ENCODE measurements at places on chromosomes 5 and 9. TPM values are rescaled to one million over a fixed set of nuclear protein-coding genes. Genes with fewer than 3 reads are reported as not detected.

Gene TXN
- 336 TPM for total RNA-seq

DNA sequence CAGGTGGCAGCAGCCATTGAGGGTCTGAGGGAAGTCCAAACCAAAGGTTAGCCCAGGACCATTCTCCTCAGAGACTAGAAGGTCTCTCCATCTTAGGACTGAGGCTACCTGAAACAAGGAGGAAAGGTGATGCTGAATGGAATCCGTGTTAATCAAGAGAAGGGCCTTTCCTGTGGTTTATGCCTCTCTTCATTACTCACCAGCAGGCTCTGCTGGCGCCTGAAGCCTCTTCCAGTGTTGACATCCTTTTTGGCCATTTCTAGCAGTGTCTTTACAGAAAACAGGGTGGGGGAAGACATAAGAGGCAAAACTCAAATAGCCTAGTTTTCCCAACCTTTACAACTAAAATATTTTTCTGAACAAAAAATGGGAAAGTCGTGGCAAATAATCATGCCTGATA is 98.0 kb downstream of the ENC1 start:
- H3K4me3 ChIP-seq = no peak overlapping the region
- no peaks in the 10 kb centered on the region for H3K27me3 ChIP-seq
- no peak overlapping the region for H3K27ac ChIP-seq

Gene PCDHB10
- total RNA-seq = 3.9 TPM

Gene IL7R
- 0.61 TPM for total RNA-seq

- no peak overlapping the region for H3K27ac ChIP-seq
- DNase-seq = no peak
- peaks cover 4% of the 10 kb centered on the region for H3K4me1 ChIP-seq
- H3K36me3 ChIP-seq = no peaks in the 10 kb centered on the region
- no peaks in the 10 kb centered on the region for H3K27me3 ChIP-seq
- no peak overlapping the region for H3K4me3 ChIP-seq
Observed at GRCh38 chr5:160773646-160774410, 78.2 kb downstream of the ATP10B start.

DNA sequence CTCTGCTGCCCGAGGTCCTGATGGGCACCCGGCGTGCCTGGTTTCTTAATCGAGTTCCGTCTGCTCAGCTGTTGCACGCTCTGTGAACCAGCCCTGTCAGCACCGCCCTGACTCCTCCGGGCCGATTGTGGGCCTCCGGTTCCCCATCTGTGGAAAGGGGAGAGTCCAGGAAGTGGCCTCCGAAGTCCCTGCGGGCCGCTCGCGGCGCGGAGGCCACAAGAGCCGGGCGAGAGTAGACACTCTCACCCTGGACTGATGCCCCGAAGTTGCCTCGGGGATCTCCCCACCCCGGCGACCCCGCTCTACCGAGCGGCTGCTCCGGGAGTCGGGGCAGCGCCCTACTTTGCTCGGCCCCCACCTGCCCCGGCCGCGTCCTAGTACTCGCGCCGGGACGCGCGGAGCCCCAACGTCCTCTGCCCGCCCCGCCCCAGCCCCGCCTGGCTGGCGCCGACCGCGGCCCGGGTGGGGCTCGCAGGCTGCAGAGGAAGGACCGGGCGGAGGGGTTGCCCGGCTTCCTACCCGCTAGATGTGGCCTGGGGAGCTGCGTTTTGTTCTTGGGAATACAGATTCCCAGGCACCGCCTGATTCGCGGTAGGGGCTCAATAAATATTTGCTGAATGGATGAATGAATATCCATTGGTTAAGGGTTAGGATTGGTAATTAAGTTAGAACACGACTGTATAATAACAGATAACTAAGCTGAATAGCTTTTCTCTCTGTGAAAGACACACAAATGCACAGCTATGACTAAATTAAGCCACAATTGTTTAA is 935 bp upstream of the ZNF367 start:
- peak; percentile 82 for DNase-seq
- no peaks in the 10 kb centered on the region for H3K27me3 ChIP-seq
- H3K4me3 ChIP-seq = peak overlapping the region; percentile 83
- peak overlapping the region; percentile 91 for H3K27ac ChIP-seq
- H3K4me1 ChIP-seq = peaks cover 11% of the 10 kb centered on the region
- H3K36me3 ChIP-seq = no peaks in the 10 kb centered on the region

GRCh38 chr5:168740092-168740800 is 161.1 kb upstream of the PANK3 start:
- no peaks in the 10 kb centered on the region for H3K4me1 ChIP-seq
- no peak overlapping the region for H3K4me3 ChIP-seq
- H3K27ac ChIP-seq = no peak overlapping the region
- no peaks in the 10 kb centered on the region for H3K27me3 ChIP-seq
- DNase-seq = peak; percentile 15
- H3K36me3 ChIP-seq = no peaks in the 10 kb centered on the region

- no peak overlapping the region for H3K4me3 ChIP-seq
- no peaks in the 10 kb centered on the region for H3K27me3 ChIP-seq
Observed at GRCh38 chr5:136420168-136420898, 55.0 kb upstream of the TRPC7 start.

Gene SLC4A9
- total RNA-seq = 0.27 TPM

Gene TMEFF1
- total RNA-seq = 111 TPM

GRCh38 chr5:59684388-59685190 is 208.9 kb downstream of the PDE4D start:
- no peaks in the 10 kb centered on the region for H3K27me3 ChIP-seq
- peak; percentile 43 for DNase-seq
- no peak overlapping the region for H3K27ac ChIP-seq
- no peak overlapping the region for H3K4me3 ChIP-seq
- H3K36me3 ChIP-seq = no peaks in the 10 kb centered on the region

- no peaks in the 10 kb centered on the region for H3K27me3 ChIP-seq
- no peaks in the 10 kb centered on the region for H3K36me3 ChIP-seq
- H3K4me3 ChIP-seq = no peak overlapping the region
- no peaks in the 10 kb centered on the region for H3K4me1 ChIP-seq
- no peak for DNase-seq
- H3K27ac ChIP-seq = no peak overlapping the region
Observed at GRCh38 chr5:112546946-112547592, 128.0 kb upstream of the EPB41L4A start.

Gene C1QTNF3
- 3.5 TPM for total RNA-seq

DNA sequence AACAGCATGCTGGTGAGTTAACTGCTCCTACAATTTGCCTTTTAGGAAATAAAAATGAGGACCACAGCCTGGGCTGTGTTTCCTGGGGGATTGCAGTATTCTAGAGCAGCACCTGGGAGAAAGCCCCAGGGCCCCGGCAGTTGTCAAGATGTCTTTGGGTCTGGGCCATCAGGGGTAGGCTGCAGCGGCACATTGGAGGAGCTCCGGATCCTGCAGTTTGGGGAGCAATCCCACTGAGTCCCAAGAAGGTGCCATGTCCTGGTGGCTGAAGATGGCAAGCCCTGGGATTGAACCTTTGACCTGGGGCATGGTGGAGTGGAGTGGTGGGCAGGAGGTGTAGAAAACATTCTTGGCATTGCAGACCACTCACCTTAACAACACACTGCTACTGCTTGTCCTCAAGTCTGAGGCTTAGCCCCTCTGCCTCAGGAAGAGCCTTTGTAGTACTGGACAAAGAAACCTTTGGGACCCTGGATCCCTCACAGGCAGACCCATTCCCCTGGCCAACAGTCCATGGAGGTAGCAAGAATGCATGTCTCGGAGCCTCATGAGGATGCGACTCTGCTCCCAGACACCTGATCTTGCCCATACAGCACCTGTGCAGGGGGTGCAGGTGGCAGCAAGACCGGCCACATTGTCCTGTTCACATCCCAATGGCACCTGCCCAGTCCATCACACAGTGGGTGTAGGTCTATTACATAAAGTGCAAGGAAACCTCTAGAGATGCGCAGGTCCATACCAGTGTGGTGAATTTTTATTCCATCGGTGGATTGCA is 159.1 kb upstream of the IRX2 start:
- H3K27ac ChIP-seq = no peak overlapping the region
- peaks cover 16% of the 10 kb centered on the region for H3K27me3 ChIP-seq
